Fibroblast of skin of back (primary cell): ENCODE measurements at places on chromosomes 13 and 19.

- DNase-seq, result no peak
Observed at GRCh38 chr19:10892256-10892655, 20.9 kb downstream of the CARM1 start.

GRCh38 chr13:85462792-85463425 lies 336.3 kb downstream of the SLITRK6 start:
- no peak for DNase-seq

DNA sequence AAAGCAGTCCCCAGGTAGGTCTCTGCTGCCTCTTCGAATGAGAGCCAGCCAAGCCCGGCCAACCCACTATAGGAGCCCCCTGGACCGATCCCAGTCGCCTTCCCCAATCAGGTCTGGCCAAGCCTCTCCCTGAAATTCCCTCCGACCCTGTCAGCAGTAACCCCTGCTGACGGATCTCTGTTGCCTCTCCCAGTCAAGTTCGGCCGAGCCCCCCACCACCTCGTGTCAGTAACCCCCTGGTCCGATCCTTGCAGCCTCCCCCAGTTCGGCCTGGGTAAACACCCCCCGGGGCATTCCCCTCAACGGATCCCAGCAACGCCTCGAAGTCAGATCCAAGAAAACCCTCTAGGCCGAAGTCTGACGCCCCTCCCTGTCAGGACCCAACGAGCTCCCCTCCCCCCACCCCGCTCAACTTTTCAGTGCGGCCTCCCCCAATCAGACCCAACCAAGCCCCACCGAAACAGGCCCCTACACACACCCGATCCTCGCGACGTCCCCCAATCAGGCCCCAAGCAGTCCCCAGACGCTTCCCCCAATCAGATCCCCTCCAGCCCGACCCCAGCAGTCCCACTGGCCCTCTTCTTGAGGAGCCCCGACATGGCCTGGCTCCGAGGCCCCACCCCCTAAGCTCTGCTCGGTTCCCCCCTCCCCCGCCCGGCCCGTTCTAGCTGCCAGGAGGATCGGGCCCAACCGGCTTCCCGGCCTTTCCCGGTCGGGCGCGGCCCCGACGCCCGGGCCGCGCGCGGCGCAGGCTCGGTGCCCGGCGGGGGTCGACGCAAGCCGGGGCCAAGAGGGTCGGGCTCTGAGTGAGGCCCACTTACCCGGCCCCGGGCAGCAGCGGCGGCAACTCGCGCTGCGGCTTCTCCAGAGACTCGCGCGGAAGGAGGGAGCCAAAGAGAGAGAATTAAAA lies 1.8 kb downstream of the TNPO2 start:
- peak; percentile 72 for DNase-seq

DNA sequence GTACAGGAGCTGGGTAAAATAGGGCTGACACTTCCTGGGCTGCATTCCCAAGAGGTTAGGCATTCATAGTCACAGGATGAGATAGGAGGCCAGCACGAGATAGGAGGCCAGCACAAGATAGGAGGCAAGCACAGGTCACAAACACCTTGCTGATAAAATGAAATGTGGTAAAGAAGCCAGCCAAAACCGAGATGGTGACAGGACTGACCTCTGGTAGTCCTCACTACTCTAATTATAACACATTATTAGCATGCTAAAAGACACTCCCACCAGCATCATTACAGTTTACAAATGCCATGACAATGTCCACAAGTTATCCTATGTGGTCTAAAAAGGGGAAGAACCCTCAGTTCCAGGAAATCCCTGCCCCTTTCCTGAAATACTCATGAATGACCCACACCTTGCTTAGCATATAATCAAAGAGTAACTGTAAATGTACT lies 20.9 kb upstream of the IGSF23 start:
- DNase-seq, result no peak

GRCh38 chr13:36959456-36960116 lies 39.5 kb upstream of the SMAD9 start:
- no peak for DNase-seq

GRCh38 chr19:53007606-53008005 lies 6.1 kb upstream of the ERVV-1 start:
- DNase-seq, result no peak

GRCh38 chr13:46184277-46184699 lies 2.3 kb upstream of the LCP1 start:
- no peak for DNase-seq

- DNase-seq, result no peak
Observed at GRCh38 chr13:23605831-23606230, 35.6 kb downstream of the TNFRSF19 start.

DNA sequence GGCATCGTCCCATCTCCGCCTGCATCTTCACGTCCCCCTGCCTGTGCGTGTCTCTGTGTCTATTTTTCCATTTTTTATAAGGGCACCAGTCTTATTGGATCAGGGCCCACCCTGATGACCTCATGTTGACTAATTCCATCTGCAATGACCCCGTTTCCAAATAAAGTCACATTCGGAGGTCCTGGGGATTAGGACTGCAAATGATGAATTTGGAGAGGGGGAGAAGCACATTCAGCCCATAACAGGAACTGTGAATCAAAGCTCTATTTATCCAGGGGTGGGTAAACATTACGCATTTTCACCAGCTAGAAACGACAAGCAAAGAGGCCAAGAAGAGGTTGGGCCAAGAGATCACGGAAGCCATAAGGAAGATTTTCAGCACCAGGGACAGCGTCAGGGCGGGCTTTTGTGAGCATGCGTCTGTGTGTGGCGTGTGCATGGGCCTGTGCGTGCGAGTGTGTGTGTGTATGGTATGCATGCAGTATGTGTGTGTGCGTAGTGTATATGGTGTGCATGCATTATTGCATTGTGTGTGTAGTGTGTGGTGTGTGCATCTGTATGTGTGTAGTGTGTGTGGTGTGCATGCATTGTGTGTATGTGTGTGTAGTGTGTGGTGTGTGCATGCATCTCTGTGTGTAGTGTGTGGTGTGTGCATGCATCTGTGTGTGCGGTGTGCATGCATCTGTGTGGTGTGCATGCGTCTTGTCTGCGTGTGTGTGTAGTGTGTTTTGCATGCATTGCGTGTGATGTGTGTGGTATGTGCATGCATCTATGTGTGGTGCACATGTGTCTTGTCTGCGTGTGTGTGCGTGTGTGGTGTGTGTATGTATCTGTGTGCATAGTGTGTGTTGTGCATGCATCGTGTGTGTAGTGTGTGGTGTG lies 19.6 kb downstream of the CELF5 start:
- DNase-seq, result peak; percentile 68

- DNase-seq, result peak; percentile 19
Observed at GRCh38 chr19:19109601-19110000, 28.7 kb downstream of the TMEM161A start.

- DNase-seq, result no peak
Observed at GRCh38 chr19:45471931-45472562, 4.3 kb downstream of the FOSB start.

- no peak for DNase-seq
Observed at GRCh38 chr13:73166204-73166603, 107.4 kb downstream of the KLF5 start.

DNA sequence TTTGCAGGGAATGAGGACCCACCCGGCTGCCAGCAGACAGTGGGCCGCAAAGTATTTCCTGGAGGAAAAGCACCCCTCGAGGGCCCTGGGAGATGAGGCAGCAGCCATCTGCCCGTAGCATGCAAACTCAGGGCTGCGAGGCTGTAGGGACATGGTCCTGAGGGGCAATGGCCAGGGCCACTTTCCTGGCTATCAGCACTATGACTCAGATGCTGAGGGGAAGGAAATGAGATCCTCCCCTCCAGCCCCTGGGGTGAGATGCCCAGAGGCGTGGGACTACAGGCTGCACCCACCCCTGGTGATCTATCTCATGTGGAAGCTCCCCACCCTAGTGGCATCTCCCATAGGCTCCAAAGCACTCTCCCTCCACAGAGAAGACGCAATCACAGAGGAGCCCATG lies 80.1 kb downstream of the SLC7A1 start:
- DNase-seq, result peak; percentile 31

- DNase-seq, result no peak
Observed at GRCh38 chr13:91408971-91409370, 10.6 kb downstream of the GPC5 start.

DNA sequence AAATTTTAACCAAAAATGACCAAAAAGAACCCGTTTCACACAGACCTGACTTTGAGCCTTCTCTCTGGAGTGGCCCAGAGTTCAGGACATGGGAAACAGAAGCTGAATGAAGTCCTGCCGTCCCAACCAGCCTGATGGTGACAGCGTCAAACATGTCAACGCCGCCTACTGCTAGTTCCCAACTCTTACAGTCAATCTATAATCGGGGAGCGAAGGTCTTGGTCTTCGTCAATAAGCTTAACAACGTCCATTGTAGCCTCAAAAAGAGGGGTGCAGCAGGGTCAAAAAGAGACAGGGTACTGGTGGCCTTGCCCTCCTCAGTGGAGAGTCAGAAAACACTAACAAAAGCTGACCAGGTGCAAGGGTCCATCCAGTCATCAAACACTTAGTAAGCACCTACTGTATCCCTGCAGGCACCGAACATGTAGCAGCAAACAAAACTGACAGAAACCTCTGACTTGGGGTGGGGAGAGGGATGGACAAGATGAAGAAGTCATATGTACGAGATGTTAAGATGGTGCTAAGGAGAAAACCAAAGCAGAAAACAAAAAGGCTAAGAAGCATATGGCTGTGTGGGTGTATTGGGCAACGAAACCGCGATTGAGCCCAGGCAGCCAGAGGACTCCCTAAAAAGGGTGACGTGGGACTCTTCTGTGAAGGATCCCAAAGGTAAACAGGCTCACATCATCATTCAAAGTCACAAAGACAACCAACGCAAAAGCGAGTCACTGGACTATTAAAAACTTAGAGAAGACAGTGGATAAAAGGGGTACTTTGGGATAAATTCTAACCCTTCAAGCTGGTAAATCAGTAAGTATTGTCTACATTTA lies 12.0 kb downstream of the MLLT1 start:
- no peak for DNase-seq

DNA sequence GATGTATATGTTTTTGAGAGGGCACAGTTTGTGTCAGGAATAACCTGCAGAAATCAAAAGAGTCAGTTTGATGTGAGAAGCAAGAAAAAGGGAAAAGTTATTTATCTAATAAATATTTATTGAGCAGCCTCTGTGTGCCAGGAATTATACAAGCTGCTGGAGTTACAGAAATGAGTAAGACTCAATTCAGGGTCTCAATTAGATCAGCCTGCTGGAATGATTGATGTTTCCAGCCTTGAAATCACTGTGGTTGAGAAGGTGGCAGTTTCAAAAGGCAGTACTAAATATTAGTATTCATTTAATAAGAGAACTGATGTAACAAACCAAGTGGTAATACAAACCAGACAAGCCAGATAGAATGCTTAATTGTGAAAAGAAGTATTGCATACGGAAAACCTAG lies 782.4 kb upstream of the GPC6 start:
- DNase-seq, result no peak

DNA sequence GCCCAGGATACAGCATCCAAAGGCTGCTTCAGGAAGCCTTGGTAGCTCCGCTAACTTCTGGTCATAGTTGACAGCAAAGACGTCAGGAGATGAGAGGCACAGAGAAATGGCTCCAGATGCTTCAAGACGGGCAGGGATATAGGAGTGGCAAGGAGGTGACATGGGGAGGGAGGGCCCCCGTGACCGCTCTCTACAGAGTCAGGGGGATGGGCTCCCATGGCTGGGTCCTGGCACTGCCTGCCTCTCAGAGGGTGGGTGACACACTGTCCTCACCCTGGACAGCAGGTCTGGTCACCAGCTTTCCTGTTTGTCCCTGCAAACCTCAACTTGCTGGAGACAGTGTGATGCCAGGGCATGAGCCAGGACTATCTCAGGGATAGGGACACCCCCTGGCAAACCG lies 10.3 kb upstream of the ZNF14 start:
- DNase-seq, result no peak

- no peak for DNase-seq
Observed at GRCh38 chr13:49165798-49166752, 54.1 kb upstream of the MLNR start.

DNA sequence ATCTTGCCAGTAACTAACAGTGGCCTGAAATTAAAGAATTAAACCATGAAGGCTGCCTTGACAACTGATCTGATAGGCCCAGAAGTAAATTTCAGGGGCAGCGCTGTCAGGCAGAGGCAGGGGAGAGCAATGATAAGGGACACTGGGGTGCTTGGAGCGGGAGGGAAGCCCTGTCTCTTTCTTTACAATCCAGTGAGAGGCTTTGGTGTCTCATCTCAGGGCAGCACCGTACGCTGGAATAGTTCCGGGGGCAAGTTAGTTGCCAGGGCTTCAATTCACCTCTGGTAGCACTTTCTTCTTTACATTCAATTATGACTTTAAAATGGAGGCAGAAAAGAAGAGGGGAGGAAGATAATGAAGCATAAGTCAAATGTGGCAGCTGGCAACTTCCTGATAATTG lies 74.6 kb downstream of the CBY2 start:
- DNase-seq, result no peak

- DNase-seq, result peak; percentile 92
Observed at GRCh38 chr13:114128624-114129522, 3.5 kb downstream of the RASA3 start.

DNA sequence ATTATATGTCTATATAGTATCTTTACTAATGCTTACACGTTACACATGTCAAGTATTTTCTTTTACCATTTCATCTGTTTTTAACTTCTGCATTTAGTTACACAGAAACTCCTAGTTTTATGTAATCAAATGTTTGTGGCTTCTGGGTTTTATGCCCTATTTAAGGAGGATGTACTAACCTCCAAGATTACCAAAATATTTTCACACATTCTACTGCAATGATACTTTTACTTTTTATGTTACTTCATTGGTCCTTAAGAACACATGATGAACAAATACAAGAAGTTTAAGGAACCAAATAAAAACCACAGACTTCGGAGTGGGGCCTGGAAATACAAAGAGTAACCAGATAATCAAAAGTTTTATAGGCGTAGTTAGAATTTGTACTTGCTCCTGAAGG lies 37.2 kb downstream of the ZC3H13 start:
- no peak for DNase-seq

DNA sequence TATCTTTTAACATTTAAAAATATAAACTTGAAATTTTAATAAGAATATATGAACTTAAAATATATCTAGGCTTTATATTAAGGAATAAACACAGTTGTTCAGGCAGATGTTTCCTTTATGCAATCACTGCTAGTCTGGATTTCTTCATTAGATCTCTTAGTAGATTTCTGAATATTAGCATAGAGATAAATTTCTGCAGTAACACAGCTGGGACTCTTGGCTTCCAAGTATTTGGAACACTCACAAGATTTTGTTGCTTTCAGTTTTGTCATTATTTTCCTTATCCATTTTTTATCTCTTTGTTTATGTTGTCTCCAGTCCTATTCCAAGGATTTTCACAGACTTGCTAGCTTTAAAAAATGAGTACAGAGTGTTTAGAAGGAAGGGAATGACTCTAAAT lies 857.1 kb downstream of the GPC5 start:
- DNase-seq, result no peak

DNA sequence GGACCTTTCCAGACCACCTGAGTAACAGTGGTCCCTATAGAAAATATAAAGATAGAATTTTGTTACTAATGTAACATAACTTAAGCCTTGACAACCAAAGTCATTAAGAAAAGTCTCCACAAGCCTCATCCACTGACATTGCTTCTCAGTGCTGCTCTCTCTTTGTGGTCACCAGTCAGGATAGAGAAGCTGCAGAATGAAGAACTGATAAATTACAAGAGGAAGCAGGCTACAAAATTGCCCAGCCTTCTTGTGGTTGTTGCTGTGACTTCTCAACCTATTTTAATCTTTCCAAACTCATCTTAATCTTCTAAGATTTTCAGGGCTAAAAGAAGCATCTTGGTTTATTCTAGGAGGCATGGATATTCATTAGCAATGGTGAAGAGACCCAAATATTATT lies 343.8 kb downstream of the MZT1 start:
- DNase-seq, result no peak

GRCh38 chr13:113292021-113292862 lies 4.8 kb upstream of the LAMP1 start:
- DNase-seq, result no peak
